Activated T-helper 17 cell treated with anti-CD3 and anti-CD28 coated beads, Interleukin-2, amount 50 U/mL, for 72 hours (primary cell): ENCODE measurements at places on chromosomes 1 and 21. TPM values are rescaled to one million over a fixed set of nuclear protein-coding genes. Genes with fewer than 3 reads are reported as not detected.

- no peak for ATAC-seq
- H3K4me3 ChIP-seq, result no peak overlapping the region
- no peaks in the 10 kb centered on the region for H3K36me3 ChIP-seq
- H3K4me1 ChIP-seq, result no peaks in the 10 kb centered on the region
These were observed 11.4 kb downstream of the WNT2B start for GRCh38 chr1:112520166-112520565.

DNA sequence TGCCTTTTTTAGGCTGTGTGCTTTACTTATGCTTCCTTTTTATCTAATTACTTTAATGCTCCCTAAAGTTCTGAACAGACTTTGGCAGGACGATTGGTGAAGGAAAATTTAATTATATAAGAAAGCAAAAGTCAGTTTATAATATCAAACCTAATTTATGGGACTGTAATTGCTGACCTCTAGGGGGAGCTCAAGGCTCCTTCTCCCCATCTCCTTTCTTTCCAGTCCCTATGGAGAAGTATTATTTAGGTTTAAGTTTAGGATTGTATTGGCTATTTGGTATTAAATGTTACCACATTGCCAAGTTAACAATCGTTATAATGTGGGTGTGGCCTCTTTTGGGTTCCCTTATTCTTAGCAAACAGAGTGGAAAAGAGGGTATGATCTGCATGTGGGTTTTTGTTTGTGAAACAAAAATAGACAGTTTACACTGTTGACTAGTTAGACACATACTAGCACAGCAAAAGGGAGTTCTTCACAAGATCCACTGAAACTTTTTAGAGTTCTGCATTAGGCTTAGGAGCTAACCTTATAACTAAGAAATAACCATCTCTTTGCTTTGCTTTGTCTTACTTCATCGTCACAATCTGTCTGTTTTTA, 48.2 kb upstream of the TNFSF4 start:
- H3K27me3 ChIP-seq, result no peaks in the 10 kb centered on the region
- H3K36me3 ChIP-seq, result no peaks in the 10 kb centered on the region
- no peaks in the 10 kb centered on the region for H3K4me1 ChIP-seq
- no peak overlapping the region for H3K27ac ChIP-seq
- ATAC-seq, result no peak

Gene MATN1
- 0.26 TPM for total RNA-seq

DNA sequence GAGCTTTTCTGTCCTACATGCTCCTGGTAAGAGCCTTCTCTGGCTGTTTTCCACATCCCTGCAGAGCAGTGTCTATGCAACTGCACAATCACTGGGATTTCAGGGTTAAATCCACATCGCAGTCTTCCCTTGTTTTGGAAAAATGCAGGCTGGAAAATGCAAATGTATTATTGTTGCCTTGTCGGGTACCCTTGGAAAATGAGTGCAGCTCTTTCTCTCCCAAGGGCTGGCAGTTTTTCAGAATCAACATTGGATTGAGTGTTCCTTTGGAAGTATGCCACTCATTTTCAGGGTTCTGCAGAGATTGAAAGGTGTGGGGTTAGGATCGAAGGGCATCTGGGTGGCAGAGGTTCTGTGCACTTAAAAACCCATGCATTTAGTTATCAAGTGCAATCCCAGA, 3.2 kb downstream of the NOS1AP start:
- no peak overlapping the region for H3K4me3 ChIP-seq
- H3K27ac ChIP-seq, result no peak overlapping the region
- peaks cover 46% of the 10 kb centered on the region for H3K27me3 ChIP-seq
- no peak for ATAC-seq
- H3K4me1 ChIP-seq, result no peaks in the 10 kb centered on the region
- H3K36me3 ChIP-seq, result no peaks in the 10 kb centered on the region

GRCh38 chr1:71733121-71733520, 549.2 kb downstream of the NEGR1 start:
- no peaks in the 10 kb centered on the region for H3K27me3 ChIP-seq
- no peak overlapping the region for H3K27ac ChIP-seq
- H3K4me1 ChIP-seq, result no peaks in the 10 kb centered on the region
- no peaks in the 10 kb centered on the region for H3K36me3 ChIP-seq

DNA sequence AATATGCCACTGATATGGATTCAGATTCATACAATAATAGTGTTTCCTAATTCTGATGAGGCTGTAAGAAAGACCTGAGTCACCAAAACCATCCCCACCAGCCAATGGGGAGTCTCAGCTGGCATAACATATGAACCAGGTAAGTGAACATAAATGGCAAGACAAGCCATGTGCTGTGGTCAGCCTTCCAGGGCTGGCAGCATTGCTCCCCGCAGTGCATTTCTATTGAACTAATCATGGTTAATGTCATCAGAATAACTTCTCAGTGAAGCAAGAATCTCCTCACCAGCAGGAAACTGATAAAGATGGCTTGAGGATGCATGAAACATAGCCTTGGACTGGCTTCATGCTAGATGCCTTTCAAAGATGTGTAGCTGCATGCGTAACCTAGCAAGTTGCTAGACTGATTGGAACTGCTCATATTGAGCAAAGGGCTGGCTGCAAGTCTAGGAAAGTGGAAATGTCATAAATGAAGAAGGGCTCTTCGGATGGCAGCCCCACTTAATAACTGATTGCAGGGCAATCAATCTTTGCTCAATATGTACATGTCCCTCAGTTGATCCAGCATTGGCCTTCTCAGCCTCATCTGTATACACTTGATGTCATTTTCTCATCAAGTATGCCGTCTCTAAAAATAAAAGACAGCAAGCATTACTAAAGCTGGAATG, 88.0 kb downstream of the NTNG1 start:
- no peak for ATAC-seq
- H3K4me1 ChIP-seq, result no peaks in the 10 kb centered on the region
- no peaks in the 10 kb centered on the region for H3K36me3 ChIP-seq

GRCh38 chr1:154657556-154657955, 49.6 kb upstream of the ADAR start:
- no peaks in the 10 kb centered on the region for H3K4me1 ChIP-seq
- no peak for ATAC-seq
- H3K4me3 ChIP-seq, result no peak overlapping the region
- H3K27ac ChIP-seq, result no peak overlapping the region

Gene ADORA3
- total RNA-seq, result not detected

Gene IL6R
- 41.2 TPM for total RNA-seq

DNA sequence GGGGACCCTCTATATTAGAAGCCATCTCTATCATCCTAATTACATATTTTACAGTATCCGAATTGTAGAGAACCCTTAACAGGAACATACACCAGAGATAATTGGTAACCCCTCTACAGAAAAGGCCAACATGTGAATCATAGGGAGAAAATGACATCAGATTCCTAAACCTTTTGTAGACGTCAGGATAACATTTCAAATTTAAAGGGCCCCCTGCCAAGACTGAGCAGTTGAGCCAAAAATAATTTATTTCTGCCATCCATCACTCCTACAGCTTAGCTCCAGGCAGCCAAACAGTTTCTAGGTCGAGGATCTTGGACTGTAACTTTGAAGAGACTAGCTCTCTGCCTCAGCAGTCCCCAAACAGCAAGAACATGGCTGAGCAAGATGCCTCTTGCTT, 21.2 kb downstream of the ZNF697 start:
- H3K36me3 ChIP-seq, result no peaks in the 10 kb centered on the region
- H3K4me3 ChIP-seq, result no peak overlapping the region
- no peak overlapping the region for H3K27ac ChIP-seq
- ATAC-seq, result no peak

DNA sequence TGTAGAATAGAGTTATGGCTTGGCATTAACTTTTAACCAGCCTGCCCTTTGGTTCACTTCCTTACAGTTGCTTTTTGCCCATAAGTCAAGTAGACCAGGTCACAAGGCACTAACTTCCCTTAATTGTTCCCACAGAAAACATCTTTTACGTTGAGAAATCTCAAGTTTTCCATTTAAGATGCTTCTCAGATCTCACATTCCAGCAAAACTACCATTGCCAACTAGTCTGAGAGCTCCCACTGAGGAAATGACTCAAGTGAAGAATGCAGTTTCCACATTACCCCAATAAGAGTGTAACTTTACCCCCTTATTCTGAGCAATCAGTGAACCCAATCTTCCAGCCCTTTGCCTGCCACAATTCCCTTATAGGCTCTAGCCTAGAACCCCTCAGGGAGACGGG, 502.2 kb upstream of the OLFM3 start:
- H3K27me3 ChIP-seq, result no peaks in the 10 kb centered on the region
- no peak for ATAC-seq
- H3K4me1 ChIP-seq, result no peaks in the 10 kb centered on the region
- no peak overlapping the region for H3K4me3 ChIP-seq
- no peak overlapping the region for H3K27ac ChIP-seq
- H3K36me3 ChIP-seq, result no peaks in the 10 kb centered on the region

Gene ARTN
- total RNA-seq, result 0.32 TPM

Gene RCC2
- 108 TPM for total RNA-seq

DNA sequence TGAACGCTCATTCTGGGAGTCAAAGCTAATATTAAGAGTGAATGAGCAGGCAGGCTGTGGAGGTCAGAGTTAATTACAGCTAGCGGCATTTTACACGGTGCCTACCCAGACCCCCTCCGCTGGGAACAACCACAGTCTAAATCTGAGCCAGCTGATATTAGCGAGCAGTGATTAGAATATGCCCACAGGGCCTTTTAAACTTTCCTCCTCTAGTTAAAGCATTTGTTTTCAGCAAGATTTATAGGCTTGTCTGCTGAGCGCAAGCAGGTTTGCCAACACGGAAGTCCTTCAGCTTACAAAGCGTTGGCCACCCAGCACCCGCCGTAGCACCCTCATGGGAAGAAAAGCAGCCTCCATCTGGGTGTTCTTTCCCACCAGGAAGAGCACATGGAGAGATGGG, 72.1 kb downstream of the LMX1A start:
- H3K27me3 ChIP-seq, result peaks cover 34% of the 10 kb centered on the region
- H3K36me3 ChIP-seq, result no peaks in the 10 kb centered on the region
- H3K4me3 ChIP-seq, result no peak overlapping the region
- no peak for ATAC-seq
- H3K4me1 ChIP-seq, result no peaks in the 10 kb centered on the region
- H3K27ac ChIP-seq, result no peak overlapping the region

Gene LENEP
- total RNA-seq, result 0.77 TPM

- ATAC-seq, result no peak
- no peak overlapping the region for H3K27ac ChIP-seq
- H3K4me1 ChIP-seq, result peaks cover 12% of the 10 kb centered on the region
- no peak overlapping the region for H3K4me3 ChIP-seq
These were observed 57.3 kb upstream of the BACE2 start for GRCh38 chr21:41110664-41111063.

- no peak overlapping the region for H3K4me3 ChIP-seq
- H3K4me1 ChIP-seq, result no peaks in the 10 kb centered on the region
- no peak overlapping the region for H3K27ac ChIP-seq
- no peaks in the 10 kb centered on the region for H3K36me3 ChIP-seq
- H3K27me3 ChIP-seq, result peaks cover 4% of the 10 kb centered on the region
These were observed 313.5 kb upstream of the PLXNA2 start for GRCh38 chr1:208557723-208558094.

GRCh38 chr1:192024881-192025280, 133.4 kb upstream of the RGS18 start:
- no peaks in the 10 kb centered on the region for H3K4me1 ChIP-seq
- no peak overlapping the region for H3K4me3 ChIP-seq
- H3K36me3 ChIP-seq, result no peaks in the 10 kb centered on the region
- no peaks in the 10 kb centered on the region for H3K27me3 ChIP-seq

DNA sequence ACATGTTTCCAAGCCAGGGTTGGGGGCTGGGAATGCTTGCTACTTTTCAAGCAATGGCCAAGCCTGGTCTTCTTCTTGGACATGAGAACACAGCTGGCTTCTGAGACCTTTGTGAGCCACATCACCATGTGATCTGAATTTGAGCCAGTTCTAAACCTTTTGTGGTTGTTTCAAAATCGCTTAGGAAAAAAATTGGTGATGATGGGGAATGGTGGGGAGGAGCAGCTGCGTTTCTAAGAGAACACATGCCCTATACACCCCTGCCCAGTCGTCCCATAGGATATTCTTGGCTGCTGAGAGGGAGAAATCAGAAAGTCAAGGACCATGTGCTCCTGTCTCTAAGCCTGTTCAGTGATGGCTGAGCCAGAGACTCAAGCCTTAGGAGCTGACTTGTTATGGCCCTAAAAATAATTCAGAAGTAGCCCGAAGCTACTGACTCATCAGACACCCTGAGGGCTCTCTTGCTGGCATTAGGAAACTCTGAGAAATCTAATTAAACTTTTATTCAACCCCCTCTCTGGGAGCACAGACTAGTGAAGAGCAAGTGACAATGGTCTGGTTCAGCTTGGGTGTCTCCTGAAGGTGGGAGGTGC, 30.5 kb downstream of the CCDC185 start:
- no peak for ATAC-seq
- peaks cover 5% of the 10 kb centered on the region for H3K4me1 ChIP-seq
- no peaks in the 10 kb centered on the region for H3K27me3 ChIP-seq
- H3K36me3 ChIP-seq, result no peaks in the 10 kb centered on the region
- H3K27ac ChIP-seq, result no peak overlapping the region
- H3K4me3 ChIP-seq, result no peak overlapping the region

DNA sequence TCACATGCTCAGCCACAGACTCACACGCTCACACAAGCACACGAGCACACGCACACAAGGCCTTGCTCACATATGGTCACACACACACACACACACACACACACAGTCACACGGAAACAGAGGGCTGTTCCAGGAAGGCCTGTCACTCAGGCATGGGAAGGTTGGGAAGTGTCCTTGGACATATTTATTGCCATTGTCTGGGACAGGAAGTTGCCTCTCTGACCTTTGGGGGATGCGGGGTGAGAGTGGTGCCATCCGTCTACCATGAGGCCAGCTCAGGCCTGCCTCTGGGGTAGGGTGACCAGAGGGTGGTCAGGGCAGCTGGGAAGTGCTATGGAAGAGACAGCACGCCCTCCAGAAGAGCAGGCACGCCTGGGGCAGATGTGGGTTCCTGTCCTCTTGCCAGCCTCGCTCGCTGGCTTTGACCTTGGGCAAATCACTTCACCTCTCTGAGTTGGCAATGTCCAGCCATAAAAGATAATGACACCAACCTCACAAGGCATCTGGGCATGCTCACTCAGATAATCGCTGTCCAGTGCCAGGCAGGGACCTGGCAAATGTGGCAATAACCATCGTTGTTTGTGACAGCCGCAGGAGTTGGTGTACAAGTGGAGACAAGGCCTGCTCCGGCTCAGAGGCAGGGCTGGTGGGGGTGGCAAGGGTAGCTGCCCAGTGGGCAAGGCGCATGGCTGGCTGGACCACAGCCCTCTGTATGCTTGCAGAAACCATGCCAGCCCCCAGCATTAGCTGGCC, 8.0 kb upstream of the GUCA2A start:
- ATAC-seq, result no peak
- H3K4me1 ChIP-seq, result peaks cover 4% of the 10 kb centered on the region
- no peak overlapping the region for H3K4me3 ChIP-seq
- peaks cover 8% of the 10 kb centered on the region for H3K36me3 ChIP-seq
- H3K27ac ChIP-seq, result no peak overlapping the region

GRCh38 chr1:217599154-217599553, 31.7 kb downstream of the GPATCH2 start:
- no peak overlapping the region for H3K4me3 ChIP-seq
- no peak for ATAC-seq
- peaks cover 19% of the 10 kb centered on the region for H3K36me3 ChIP-seq
- H3K27me3 ChIP-seq, result no peaks in the 10 kb centered on the region

- H3K36me3 ChIP-seq, result no peaks in the 10 kb centered on the region
- peak; percentile 67 for ATAC-seq
- H3K4me3 ChIP-seq, result peak overlapping the region; percentile 19
- peak overlapping the region; percentile 22 for H3K27ac ChIP-seq
- no peaks in the 10 kb centered on the region for H3K27me3 ChIP-seq
These were observed 3.4 kb upstream of the PLEKHM2 start for GRCh38 chr1:15680561-15681348.
